ENCODE measurements at places on chromosomes 11 and 22.

- no peak for DNase-seq
Observed at GRCh38 chr11:95521133-95521542, 268.4 kb downstream of the FAM76B start.

DNA sequence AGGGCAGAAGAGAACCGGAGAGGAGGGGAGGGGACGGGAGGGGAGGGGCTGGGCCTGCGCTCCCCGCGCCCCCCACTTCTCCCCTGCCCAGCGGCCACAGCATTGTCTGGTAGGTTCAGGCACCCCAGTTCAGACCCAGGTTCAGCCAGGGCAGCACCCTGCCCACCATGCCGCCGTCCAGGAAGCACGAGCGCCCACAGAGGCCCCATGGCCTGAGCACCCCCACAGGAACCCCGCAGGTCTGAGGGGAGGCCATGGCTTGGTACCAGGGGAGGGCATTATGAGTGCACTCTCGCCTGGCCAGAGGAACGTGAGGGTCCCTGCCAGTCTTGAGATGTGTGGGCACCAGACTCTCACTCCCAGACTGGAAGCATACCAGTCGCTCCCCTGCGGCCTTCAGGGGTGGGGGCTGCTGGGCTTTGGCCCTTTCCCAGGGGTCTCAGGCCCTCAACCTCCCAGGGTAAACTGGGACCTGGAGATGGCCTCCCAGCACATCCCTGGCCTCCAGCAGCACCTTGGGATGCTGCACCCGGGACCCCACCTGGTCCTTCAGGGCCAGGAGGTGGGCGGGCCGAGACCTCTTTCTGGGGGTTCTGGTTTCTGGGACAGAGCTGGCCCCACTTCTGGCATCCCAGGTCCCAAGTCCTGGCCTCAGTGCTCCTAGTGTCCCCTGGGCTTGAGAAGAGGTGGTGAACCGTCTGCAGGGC, 597 bp upstream of the PLXNB2 start:
- no peak for DNase-seq

GRCh38 chr11:126939552-126939951, 61.0 kb downstream of the KIRREL3 start:
- DNase-seq: no peak

GRCh38 chr11:47259232-47259977, 1.6 kb downstream of the NR1H3 start:
- DNase-seq: no peak

DNA sequence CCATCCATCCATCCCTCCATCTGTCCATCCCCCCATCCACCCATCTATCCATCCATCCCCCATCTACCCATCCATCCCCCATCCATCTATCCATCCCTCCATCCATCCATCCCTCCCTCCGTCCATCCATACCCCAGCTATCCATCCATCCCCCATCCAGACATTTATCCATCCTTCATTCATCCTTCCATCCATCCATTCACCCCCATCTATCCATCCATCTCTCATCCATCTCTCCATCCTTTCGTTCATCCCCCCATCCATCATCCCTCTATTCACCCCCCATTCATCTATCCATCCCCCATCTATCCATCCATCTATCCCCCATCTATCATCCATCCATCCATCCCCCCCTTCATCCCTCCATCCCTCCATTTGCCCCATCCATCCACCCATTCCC, 97.5 kb downstream of the MPPED1 start:
- DNase-seq: no peak

- DNase-seq: no peak
Observed at GRCh38 chr11:117805045-117805444, 8.0 kb upstream of the DSCAML1 start.

DNA sequence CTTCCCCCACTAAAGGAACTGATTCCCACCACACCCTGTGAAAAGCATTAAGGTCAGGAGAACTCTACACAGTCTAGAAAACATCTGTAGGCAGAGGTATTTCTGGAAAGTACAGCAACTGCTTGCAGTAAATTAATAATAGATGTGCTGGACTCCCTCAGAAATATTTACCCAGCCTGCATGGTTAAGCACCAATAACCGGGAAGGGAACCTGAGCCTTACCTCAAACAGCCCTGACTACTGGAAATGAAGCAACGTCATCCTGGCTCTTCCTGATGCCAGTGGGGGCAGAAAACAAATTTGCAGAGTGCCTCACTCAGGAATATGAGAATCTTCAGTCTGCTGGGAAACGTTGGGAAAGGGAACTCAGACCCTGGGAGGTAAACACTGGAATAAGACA, 318.1 kb downstream of the TENM4 start:
- DNase-seq: no peak

- DNase-seq: no peak
Observed at GRCh38 chr22:22588485-22589164, 29.6 kb upstream of the PRAME start.

GRCh38 chr11:124673333-124674167, at the start of the genes SIAE and SPA17:
TSS of gene SIAE (minus strand) at chr11:124673739. CDS start at chr11:124673708, 31 bp downstream.
TSS of gene SPA17 (plus strand) at chr11:124673904. CDS start at chr11:124675265, 1,361 bp downstream.
- peak; percentile 73 for DNase-seq

GRCh38 chr11:46039990-46040389, 81.3 kb downstream of the PHF21A start:
- no peak for DNase-seq

GRCh38 chr11:125173556-125173955, 9.0 kb downstream of the PKNOX2 start:
- no peak for DNase-seq

GRCh38 chr11:2651826-2652271, 47.9 kb downstream of the KCNQ1OT1 start:
- DNase-seq: no peak

GRCh38 chr11:126359431-126360048, 4.1 kb downstream of the ST3GAL4 start:
- no peak for DNase-seq

- DNase-seq: no peak
Observed at GRCh38 chr11:36499315-36499714, 10.8 kb downstream of the TRAF6 start.

- DNase-seq: no peak
Observed at GRCh38 chr11:47861728-47862127, 13.6 kb upstream of the NUP160 start.

DNA sequence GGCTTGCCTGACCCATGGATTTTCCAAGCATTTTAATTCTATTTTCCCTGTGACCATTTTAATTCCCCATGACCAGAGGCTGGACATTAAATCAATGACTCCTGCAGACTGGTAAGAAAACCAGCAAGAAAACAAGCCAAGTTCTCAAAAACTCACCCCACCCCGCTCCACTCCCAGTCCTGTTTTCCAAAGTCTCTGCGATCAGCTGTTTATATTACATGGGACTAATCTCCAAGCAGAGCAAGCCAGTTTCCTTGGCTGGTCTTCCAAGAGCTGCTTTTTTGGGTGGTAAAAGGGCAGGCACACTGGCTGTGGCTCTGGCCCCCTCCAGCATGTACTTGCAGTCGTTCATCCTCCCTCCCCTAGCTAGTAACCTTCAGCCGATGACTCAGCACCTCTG, 97.9 kb downstream of the RRAS2 start:
- DNase-seq: no peak

DNA sequence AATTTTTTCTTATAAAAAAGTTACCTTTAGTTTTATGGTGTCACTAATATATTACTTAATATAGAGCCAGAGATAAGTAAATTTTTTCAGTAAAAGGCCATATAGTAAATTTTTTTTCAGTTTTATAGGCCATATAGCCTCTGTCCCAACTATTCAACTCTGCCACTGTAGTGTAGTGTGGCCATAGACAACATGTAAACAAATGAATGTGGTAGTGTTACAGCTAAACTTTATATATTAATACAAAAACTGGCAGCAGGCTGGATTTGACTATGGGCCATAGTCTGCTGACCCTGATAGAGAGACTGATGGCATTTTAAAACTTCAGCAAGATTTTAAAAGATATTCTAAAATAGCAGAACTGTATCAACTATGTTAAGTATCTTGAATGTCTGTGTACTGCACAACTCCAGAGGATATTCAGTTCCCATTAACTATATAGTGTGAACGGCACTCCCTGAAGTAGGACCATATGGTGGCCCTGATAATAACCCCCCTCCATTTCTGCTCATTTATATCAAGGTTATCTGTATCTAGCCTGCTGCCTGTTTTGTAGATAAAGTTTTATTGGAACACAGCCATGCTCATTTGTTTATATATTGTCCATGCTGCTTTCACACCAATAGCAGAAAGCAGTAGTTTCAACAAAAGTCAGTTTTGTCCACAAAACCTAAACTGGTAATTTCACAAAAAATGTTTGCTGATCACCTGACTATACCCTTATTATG, 71.6 kb downstream of the PRMT3 start:
- no peak for DNase-seq

GRCh38 chr11:132171031-132171430, 800.6 kb downstream of the NTM start:
- no peak for DNase-seq

- DNase-seq: no peak
Observed at GRCh38 chr11:104763930-104764709, 134.1 kb downstream of the CASP12 start.

DNA sequence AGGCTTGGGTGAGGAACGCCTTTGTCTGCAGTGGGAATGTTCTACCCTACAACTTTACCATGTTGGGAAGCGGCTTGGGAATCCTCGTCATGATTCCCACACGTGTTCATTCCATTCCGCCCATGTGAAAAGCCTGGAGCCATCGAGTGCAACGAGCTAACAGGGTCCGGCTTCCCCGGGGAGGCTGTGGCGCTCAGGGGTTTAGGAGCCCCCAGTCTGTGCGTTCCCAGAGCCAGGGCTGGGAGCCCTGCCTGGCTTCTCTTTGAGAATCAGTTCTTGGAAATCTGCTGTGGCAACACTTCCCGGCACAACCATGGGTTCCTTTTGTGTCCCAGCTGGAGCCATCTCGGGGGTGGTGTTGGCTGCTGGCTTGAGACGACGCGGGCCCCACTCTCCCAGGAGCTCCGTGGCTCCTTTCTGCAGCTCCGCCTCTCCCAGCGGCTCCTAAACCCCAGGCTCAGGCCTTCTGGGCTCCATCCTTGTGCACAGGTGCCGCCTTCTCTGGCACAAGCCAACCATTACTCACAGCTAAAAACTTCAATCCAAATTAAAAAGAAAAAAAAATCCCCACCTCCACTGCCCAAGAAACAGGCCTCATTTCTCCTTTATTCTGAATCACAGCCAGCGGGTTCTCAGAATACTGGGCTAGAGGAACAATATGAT, 18.7 kb upstream of the PPFIA1 start:
- DNase-seq: no peak

- DNase-seq: no peak
Observed at GRCh38 chr11:61071913-61072312, 30.4 kb upstream of the CD5 start.

DNA sequence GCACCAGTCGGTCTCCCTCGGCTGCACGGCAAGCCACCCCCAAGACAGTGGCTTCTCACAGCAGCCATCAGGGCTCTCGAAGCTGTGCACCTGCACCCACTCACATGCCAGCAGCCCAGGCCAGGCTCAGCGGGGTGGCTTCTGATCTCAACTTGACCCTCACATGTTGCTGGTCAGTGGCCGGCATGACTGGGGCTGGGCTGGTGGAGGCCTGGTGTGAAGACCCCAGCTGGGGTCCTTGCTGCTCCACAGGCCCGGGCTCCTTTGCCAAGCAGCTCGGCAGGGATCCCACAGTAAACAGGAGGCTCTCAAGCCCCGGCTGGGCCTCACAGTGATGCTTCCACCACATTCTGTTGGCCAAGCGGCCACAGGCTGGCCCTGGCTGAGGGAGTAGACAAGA, 128.2 kb downstream of the BRD1 start:
- no peak for DNase-seq

GRCh38 chr22:35914665-35915476, 113.8 kb downstream of the RBFOX2 start:
- no peak for DNase-seq

GRCh38 chr11:44977493-44977984, 26.9 kb upstream of the TP53I11 start:
- DNase-seq: no peak

DNA sequence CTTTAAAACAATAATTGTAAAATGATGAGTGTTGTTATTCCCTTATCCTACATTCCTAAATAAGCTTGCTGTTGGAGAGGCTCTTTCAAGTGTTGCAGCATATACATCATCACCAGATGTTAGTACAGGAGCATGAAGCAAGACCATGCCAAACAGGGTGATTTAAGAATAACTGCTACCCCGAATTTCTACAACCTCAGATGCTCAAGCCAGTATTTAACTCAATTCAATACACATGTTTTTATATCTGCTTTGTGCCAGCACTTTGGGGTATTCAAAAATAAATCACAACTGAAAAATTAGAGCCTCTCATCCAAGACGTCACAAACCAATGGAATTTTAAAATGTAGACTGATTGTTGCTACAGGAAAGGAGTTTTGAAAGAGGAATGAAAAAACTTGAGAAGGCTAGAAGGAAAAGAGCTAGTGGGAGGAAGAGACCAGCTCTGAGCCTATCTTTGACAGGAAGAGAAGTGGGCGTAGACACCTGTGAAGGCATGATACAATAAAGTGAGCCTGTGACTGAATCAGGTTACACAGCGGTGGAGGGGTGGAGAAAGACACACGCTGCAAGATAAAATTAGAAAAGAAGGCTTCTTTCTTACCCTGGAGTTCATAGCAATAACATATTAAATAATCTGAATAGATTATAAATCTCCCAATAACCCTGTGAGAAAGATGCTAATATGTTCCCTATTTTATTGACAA, 95.8 kb downstream of the DLG2 start:
- no peak for DNase-seq

DNA sequence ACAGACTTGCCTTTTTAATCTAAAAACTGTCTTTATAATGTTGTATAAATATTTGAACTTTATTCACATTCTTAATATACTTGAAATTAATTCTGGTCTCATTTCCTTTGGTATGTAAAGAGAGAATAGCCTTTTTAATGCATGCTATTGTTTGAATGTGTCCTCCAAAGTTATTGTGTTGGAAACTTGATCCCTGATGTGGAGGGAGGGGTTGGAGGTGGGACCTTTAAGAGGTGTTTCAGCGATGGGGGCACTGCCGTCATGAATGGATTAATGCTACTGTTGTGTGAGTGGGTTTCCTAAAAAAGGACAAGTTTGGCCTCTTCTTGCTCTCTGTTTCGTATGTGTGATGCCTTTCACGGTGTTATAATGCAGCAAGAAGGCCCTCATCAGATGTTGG, 131.7 kb downstream of the DDX10 start:
- DNase-seq: no peak

- no peak for DNase-seq
Observed at GRCh38 chr11:70068950-70069349, 9.2 kb upstream of the ANO1 start.
